Cortex of kidney (tissue), 1 donor: ENCODE measurements at places on chromosomes 6 and 20.

DNA sequence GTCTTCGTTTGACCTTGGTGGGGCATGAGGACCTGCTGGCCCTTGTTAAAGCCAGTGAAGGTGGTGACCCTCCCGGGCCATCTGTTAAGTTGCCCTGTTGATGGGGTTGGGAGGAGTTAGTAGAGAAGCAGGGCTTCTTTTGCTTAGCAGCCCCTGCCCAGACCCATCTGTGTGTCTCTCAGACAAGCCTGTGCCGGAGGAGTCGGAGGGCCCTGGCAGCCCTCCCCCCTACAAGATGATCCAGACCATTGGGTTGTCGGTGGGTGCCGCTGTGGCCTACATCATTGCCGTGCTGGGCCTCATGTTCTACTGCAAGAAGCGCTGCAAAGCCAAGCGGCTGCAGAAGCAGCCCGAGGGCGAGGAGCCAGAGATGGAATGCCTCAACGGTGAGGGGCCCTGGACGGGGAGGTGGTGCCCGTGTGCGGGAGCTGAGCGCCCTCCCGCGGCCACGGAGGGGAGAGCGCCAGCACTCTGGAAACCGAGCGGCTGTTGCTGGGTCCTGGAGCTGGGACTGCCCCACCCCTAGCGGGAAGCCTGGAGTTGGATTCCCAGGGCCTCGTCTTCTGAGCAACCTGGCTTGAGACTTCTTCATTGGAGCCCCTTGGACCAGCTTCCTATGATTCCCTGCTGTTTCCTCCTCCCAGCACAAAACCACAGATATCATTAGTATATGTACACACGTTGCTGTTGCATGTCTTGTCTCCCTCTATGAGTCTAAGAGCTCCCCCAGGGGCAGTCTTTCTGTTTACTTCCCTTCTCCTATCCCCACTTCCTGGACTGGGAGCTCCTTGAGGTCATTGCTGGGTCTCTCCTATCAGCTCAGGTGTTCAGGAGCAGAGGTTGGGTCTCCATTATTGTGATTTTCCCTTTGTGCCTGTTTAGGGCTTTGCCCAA lies 27.6 kb upstream of the SRF start:
- no peak for DNase-seq

GRCh38 chr20:4502756-4503155 lies 219.0 kb upstream of the PRND start:
- DNase-seq: no peak

GRCh38 chr6:163355426-163355991 lies 59.0 kb upstream of the QKI start:
- no peak for DNase-seq

DNA sequence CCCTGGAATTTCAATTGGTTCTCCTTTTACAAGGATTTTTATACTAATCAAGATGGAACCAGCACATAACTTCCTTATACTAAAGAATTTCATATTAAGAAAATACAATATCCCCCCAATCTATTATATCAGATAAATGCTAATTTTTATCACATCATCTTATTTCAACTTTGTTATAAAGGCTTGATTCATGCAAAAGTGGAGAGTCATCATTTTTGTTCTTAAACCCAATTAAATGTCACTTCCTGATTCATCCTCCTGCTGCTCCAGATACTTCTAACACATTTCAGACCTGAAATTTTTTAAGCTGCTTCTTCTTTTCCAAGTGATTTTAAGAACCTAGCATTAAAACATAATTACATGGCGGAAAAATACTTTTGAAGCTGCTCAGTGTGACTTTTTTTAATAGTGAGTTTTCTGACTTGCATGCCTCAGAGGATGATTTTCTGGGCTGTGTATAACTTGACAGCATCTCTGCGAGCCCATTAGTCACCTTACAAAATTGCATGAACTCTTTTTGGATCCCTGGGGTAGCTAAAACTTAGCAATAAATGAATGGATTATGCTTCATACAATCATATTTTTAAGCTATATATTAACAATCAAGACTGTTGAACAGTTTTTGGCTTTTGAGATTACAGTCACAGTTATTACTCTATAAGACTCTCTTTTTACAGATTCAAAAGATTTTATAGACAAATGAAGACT lies 134.1 kb downstream of the ELOVL4 start:
- DNase-seq: no peak

- DNase-seq: no peak
Measured at GRCh38 chr20:58195047-58195446, 33.4 kb downstream of the ANKRD60 start.

GRCh38 chr20:31740208-31740607 lies 1.1 kb downstream of the TPX2 start:
- no peak for DNase-seq

DNA sequence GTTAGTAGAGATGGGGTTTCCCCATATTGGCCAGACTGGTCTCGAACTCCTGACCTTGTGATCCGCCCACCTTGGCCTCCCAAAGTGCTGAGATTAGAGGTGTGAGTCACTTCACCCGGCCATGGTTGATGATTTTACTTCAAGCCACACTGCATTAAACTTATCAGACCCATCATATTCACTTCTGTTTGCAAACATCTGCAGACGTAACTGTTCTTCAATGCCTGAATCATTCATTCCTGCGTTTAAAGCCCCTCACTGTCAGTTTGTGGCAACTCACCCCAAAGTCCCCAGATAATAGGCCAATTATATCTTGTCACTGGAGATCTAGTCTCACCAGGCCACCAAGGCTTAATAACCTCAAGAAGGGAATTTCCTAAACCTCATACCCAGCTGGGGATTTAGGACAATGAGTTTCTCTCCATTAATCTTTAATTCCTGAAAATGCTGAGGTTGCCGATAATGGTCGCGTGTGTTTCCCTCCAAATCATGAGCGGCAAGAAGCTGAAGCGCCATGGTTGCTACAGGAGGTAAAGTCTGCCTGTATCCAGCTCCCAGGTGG lies 229.6 kb downstream of the LY86 start:
- no peak for DNase-seq

- DNase-seq: no peak
Measured at GRCh38 chr6:155645325-155645724, 189.7 kb upstream of the NOX3 start.

GRCh38 chr20:6295127-6295866 lies 172.5 kb upstream of the FERMT1 start:
- no peak for DNase-seq

- DNase-seq: no peak
Measured at GRCh38 chr6:81172056-81172740, 580.3 kb downstream of the TENT5A start.

GRCh38 chr6:51283723-51284355 lies 465.2 kb downstream of the TFAP2B start:
- no peak for DNase-seq

GRCh38 chr20:25308083-25308491 lies 60.2 kb downstream of the PYGB start:
- DNase-seq: no peak

- no peak for DNase-seq
Measured at GRCh38 chr20:10857352-10858070, 183.7 kb upstream of the JAG1 start.

DNA sequence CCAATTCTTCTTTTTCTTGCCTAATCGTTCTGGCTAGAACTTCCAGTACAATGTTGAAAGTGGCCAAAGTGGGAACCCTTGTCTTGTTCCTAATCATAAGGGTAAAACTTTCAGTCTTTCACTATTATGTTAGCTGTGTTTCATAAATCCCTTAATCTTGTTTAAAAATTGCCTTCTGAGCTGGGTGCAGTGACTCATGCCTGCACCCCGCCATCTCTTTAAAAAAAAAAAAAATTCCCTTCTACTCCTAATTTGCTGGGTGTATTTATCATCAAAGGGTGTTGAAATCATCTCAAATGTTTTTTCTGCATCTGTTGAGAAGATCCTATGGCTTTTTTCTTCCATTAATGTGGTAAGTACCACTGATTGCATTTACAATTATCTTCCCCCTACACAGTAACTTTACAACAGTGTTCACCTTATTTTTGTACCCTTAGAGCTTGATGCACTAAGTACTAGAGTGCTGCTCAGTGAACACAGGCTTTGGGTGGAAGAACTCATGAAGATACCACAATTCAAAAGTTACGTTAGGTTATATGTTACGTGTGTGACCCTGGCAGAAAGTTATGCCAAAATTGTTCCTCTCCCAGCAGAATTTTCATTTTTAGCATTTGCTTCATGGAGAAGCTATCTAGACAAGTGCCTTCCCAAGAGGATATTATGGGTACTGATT lies 9.7 kb downstream of the SNRPB start:
- DNase-seq: no peak

- no peak for DNase-seq
Measured at GRCh38 chr20:17304774-17305173, 77.9 kb downstream of the PCSK2 start.

DNA sequence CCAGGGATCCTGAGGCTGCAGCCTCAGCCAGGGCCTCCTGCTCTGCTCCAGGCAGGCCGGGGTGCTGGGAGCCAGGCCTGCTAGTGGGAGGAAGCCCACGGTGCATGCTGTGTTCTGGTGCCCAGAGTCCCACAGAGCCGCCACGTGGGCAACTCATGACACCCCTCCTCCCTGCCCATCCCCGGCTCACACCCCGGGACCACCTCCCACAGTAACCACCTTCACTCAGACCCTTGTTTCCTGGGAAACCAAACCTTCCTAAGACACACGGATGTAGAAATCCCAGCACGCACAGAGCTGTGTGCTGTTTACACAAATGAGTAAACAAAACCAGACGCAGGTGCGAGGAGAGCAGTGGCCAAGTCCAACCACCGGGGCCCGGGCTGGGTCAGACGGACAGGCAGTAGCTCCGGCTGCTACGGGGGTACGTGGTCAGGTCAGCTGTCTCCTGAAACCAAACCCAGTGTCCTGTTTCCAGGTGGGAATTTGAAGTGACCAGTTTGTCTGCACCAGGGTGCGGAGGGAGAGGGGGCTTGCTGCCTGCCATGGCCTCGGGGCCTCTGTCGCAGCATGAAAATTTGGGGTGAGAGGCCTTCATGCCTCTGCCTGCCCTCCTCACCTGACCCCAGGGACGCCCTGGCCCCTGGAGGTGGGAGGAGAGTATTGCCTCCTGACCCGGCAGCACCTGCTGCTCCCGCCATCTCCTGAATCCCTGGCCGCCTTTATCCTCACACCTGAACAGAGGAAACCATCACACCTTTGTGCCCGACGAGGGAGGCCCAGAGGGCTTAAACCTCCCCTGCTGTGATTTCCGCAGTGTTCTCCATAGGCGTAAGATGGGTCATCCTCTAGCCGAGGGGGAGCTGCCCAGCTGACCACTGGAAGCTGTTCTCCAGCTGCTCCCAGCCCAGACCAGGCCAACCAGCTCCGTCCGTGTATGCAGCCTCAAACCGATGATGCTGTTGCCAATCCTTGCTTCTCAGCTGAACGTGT lies 52.0 kb upstream of the SMOC2 start:
- no peak for DNase-seq

- no peak for DNase-seq
Measured at GRCh38 chr6:159693894-159694545, 979 bp upstream of the SOD2 start.

- no peak for DNase-seq
Measured at GRCh38 chr6:24847402-24847801, 48.7 kb upstream of the ARMH2 start.

- DNase-seq: no peak
Measured at GRCh38 chr6:81906041-81906440, 153.6 kb upstream of the TENT5A start.

GRCh38 chr20:43909720-43910119 lies 4.9 kb upstream of the TOX2 start:
- DNase-seq: no peak

DNA sequence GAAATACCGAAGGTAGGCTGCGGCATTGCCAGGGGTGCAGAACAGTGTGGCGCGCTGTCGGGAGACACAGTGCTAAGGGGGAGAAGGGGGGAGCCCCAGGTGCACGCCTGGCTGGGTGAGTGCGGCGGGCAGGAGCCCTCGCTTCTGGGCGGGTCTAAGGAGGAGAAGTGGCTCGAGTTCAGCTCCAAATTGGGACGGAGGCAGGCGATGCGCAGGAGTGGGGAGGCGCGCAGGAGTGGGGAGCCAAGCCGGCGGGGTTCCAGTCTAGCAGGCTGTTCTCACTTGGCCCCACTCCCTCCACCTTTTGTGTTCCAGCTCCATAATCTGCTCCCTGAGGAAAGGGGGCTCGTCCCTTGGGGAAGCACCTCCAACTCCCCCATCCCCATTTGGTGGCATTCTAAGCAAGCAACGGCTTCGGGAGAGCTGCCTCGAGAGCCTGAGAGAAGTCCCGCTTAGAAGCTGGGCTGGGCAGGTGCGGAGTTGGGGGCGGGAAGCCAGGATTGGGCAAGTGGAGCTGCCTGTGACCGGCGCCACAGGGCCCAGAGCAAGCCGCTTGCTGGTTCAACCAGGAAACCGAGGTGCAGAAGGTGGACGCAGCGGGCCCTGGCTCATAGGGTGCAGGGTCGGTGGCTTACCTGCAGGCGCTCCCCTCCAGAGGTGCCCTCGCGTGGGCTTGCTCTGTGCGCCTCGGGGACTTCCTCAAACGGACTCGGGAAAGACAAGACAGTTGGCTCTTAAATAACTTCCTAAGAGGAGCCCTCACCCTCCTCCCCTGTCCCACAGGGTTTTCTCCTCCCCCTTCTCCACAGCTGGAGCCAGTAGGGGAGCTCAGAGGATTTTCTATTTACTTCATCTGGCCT lies at the start of gene F13A1:
TSS of gene F13A1 (minus strand) at position 711 of the 860 bp plus-strand sequence. CDS start 1,998 bp downstream, outside the sequence.
- DNase-seq: no peak

DNA sequence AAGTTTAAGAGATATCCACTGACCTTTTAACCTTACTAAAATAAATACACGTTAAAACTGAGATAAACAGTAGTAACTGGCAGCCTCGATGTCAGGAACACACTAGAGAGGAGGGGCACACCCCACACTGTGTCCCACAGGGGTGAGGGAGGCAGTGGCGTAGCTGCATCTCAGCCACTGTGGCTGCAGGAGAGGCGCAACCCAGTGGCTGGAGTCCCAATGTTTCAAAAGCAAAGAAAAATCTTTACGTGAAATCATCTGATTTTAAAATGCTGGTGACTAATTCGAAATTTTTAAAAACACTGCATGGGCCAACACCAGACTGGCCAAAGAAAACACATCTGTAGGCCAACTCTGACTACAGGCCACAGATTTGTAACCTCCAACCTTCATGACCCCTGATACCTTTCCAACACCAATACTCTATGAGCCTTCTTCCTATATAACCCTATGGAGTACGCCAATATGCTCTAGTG lies 54.7 kb downstream of the TRAM2 start:
- DNase-seq: no peak

- DNase-seq: no peak
Measured at GRCh38 chr6:15431762-15432483, 186.1 kb downstream of the JARID2 start.

DNA sequence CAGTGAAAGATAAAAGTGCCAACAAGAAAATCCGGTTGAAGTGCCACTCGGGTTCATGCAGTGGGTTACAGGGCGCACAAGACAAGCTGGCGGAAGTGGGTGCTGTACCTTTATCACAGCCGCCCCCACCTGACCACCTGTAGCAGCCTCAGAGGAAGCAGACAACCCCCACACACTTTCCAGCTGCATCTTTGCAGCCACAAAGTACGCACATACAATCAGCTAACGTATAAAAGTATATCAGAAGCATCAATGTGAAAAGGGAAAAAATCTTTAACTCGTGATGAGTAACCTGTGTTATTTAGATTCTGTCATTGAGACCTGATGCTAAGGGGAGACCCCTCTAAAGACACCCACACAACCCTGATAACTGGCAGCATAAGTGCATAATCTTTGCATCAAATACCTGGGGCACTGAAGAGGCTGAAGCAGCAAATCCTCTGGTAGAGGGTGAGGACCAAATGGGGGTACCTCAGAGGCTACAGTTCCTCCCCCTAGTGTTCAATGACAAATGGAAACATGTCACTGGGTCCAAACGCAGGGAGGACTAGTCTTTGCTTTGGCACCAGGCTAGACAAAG lies 22.1 kb downstream of the BACH2 start:
- DNase-seq: no peak
